Kidney epithelial cell (primary cell): ENCODE measurements at places on chromosomes 1 and 21.

GRCh38 chr1:163035446-163036249 lies 33.5 kb upstream of the RGS4 start:
- peak; percentile 97 for DNase-seq

DNA sequence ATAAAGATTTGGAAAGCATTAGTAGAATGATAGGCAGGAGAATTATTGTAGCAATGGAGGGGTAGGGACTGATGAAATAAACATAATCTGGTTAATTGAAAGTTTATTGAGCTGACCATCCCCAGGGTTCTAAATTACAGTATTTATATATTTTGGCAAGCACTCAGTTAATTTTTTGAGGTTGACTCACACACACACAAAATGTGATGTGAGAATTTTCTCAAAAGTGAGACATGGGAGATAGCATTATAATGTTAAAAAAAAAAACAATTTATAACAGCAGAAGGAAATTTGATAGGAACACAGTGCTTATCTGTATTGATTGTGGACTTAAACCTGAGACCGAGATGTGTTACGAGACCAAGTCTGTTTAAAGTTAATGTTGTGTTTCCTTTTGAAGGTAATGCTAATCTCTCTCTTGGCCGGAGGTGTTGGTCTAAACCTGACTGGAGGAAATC lies 24.6 kb downstream of the TRIM45 start:
- no peak for DNase-seq

DNA sequence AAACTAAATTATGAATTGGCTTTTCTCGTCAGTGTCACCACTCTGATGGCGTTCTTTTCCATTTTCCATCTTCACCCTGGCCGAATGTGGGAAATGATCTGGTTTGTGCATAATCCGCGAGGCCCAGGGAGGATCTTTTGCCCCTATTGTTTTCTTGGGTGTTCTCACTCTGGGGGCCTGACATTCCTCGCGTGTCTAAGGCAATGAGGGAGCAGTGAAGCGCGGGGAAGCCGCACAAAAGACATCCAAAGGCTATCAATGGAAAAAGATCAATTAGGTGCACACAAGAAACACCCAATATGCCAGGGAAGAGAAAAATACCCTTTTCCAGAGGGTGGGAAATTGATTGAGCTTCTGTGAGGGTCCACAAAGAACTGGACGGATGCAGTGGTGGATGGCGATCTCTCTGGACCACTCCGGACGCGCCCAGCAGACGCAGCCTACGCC lies 941 bp upstream of the C1orf21 start:
- no peak for DNase-seq

DNA sequence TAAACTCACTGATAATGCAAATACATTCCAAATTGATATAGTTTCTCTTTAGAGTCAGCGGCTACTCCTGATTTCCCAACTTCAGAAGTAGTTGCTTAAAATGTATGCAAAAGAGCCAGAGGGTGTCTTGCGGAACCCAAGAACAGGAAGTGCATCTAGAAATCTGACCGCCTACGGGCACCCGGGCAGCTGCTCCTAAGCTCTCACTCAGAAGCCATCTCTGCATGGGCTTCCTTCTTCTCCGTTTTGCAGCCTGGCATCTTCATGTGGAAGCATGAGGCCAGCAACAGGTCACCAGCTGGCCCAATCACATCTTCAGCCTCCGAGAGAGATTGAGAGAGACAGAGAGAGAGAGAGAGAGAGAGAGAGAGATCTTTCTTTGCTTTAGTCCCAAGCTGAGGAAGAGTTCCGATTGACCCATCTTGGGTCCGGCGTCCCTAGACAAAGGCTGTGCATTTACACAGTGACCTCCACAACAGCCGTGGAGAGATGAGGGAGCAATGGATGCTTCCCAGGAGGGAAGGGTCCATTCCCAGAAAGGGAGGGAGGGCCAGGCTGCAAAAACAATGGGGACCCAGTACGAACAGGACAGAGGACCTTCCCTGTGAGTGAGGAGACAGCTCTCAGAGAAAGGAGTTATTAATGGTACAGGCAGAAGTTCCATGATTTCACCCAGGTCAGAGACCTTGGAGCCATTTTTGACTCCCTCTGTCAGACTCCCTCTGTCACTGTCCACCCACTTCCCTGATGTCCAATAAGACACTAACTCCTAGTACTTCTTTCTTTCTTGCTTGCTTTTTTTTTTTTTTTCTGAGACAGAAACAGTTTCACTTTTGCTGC lies 28.2 kb upstream of the SLC30A1 start:
- DNase-seq, result no peak

DNA sequence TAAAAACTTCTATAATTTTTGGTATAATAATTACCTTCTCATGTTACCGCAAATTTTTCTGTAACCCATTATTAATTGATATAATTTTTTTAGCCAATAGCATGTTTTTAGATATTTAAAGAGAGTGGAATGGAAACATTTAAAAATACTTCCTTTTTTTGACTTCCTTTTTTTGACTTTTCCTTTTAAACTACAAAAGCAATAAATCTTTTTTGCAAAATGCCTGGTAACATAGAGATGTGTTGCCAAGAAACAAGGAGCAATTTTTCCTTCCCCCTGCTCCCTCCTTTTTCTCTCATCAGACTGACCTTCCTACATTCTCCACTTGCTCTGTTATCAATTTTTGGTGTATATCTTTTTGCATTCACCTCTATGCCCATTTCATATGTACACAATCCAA lies 666.2 kb downstream of the ADGRL2 start:
- no peak for DNase-seq

GRCh38 chr1:183810121-183810520 lies 5.2 kb downstream of the RGL1 start:
- no peak for DNase-seq

DNA sequence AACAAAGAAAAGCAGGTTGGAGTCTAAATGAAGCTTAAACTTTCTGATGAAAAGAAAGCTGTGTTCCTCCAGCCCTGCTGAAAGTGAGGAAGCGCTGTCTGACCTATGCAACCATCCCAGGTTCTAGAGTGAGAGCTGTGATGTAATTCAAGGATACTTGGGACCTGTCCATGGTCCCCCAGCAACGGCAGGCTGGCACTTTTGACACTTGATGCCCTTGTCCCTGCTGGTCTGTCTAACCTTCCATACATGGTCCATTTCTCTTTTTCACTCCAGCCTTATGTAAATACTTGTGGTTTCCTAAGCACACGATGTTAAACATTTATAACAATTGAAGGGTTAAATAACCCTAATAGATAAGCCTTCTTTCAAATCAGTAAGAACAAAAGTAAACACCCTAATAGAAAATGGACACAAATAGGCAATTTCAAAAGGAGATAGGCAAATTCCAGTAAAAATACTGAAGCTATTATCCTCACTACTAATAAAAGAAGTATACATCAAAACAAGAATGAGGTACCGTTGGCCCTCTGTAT lies 17.7 kb upstream of the KDM4A start:
- DNase-seq, result no peak

DNA sequence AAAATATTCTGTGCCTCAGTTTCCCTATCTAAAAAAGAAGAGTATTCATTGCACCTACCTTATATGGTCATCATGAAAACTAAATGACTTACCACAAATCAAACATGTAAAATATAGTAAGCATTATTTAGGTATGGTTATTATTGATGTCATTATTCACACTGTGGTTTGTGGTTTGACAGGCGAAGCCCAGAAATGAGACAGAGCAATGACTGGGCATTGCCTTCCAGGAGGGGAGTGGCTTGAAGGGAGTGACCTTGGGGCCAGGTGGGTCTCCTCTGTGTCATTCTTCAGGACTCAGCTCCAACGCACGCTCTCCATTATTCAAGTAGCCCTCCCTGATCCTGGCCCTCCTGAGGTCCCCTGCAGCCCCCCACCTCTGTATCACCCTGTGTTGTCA lies 133.7 kb downstream of the DMRTA2 start:
- DNase-seq, result no peak

- DNase-seq, result no peak
These were observed 2.0 kb upstream of the LIN28A start for GRCh38 chr1:26408604-26409003.

DNA sequence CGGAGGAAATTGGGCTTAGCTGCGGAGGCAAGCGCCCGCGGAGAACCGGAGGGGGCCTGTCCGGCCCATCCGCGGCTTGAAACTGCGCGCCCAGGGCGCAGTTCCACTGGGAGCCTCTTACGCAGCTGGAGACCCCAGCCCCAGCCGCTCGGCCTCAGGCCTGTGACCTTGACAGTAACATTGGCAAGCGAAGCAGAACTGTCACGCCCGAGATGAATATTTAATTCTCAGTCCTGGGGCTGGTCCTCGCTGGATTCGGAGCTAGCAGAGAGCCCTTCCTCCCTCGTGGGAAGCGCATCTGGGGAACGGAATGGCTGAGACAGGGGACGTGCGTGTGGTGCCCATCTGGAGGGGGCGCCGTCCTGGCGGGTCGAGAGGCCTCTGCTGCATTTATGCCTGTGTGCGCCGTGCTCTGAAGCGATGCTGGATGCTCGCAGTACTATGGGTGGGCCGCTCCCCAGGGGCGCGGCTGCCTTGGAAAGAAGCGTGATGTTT lies 928 bp downstream of the SLC6A17 start:
- DNase-seq, result no peak

DNA sequence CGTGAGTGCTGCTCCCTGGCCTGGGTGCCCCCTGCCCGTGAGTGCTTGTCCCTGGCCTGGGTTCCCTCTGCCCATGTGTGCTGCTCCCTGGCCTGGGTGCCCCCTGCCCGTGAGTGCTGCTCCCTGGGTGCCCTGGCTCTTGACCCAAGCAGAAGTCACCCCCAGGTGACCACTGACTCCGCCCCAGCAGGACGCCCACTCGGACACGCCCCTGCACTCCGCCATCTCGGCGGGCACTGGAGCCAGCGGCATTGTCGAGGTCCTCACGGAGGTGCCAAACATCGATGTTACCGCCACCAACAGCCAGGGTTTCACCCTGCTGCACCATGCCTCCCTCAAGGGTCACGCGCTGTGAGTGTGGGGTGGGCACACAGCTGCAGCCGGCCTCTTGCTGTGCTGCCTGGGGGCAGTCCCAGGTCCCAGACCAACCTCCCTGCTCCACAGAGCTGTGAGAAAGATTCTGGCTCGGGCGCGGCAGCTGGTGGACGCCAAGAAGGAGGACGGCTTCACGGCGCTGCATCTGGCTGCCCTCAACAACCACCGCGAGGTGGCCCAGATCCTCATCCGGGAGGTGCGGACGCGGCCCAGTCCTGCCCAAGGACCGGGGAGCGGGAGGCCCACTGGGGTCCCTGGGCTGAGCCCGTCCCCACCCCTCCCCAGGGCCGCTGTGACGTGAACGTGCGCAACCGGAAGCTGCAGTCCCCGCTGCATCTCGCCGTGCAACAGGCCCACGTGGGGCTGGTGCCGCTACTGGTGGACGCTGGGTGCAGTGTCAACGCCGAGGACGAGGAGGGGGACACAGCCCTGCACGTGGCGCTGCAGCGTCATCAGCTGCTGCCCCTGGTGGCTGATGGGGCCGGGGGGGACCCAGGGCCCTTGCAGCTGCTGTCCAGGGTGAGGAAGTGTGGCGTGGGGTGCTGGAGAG lies 3.9 kb upstream of the MMP23B start:
- no peak for DNase-seq

DNA sequence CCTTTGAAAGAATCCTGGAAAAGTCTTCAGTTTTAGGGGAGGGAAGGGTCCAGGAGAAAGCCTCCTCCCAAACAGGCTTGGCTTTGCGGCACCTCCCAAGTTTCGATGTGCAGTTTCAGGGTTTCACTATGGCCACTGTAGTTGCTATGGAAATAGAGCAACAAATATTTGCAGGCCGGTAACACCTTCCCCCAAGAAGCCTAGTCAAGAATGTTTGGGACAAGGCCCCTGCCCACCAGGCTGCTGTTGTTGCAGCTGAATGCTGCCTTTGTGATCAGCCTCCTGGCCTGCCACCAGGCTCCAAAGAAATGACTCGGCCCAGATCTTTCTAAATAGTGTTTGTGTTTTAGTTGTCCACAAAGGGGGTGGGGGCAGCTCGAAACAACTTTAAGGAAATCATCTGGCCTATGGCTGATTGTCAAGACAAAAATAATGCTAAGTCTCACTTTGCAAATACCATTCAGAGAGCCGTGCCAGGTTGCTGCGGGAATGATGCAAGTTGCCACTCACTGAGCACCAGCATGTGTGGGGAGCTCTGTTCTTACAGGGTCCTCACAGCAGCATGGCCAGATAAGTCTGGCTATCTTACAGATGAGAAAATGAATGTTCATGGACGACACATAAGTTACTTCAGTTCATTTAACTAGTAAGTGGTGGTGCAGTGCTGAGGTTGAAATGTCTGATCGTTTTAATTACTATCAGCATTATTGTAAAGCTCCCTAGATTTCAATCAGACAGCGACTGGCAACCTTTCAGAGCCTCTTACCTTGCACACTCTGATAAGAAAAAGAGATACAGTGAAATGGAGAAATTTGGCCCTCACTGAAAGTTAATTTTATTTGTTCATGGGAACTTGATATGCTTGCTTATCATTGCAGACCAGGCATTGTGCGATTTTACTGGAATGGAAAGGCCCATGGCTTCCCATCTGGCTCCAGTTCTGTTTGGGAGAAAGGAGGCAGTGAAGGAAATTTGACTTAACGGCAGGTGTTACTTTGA lies 91.2 kb upstream of the JUN start:
- no peak for DNase-seq

- no peak for DNase-seq
These were observed 8.7 kb downstream of the FAM3B start for GRCh38 chr21:41325138-41325912.

GRCh38 chr1:31417148-31417547 lies 4.1 kb downstream of the SERINC2 start:
- no peak for DNase-seq

- DNase-seq, result no peak
These were observed 55.6 kb upstream of the MYOCOS start for GRCh38 chr1:171566467-171566866.

- DNase-seq, result no peak
These were observed 24.3 kb downstream of the F13B start for GRCh38 chr1:197042676-197043341.

- DNase-seq, result no peak
These were observed 34.6 kb downstream of the NR5A2 start for GRCh38 chr1:200062143-200062542.

DNA sequence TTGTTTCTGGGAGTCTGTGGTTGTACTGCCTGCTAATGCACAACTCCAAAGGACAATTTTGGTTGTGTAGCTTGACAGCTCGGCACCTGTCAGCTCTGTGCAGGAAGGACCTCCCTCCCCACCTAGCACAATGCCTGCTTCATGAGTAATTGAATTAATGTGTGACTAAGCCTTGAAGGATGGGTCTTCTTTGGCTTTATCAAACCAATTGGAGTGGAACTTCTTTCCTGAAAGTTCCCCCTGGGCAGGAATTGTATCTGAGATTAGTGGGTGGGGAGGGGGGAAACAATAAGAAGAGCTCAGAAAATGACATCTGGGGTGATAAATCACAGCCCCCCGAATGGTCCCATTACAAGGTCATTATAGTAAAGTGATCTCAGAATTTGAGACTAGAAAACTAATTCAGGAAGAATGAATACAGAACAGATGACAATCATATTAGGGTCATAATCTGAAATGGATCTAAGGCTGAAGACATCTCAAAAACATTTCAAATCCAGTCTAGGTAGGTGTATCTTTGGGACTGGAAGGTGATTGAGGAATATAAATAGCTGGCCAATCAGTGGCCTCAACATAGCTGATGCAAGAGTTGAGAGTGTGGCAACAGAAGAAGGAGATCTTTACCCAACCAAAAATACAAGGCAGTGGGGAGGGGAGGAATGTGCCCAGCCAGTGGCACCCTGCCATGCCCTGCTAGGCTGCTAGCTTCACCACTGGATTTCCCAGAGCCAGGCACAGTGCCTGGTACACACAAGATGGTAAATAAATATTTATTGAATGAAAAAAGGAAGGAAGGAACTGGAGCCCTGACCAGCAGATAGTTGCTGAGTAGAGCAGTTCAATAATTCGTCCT lies 10.1 kb upstream of the SESN2 start:
- peak; percentile 73 for DNase-seq
